Gastroesophageal sphincter (tissue), 4 donors: ENCODE measurements at places on chromosomes 5 and 9. TPM values are rescaled to one million over a fixed set of nuclear protein-coding genes. Genes with fewer than 3 reads are reported as not detected.

The PCDHGA9 gene
- 8.6 TPM for total RNA-seq

The PGM5 gene
- total RNA-seq, result 690 TPM

The RNF38 gene
- total RNA-seq, result 38.9 TPM

The BTF3 gene
- total RNA-seq, result 586 TPM

The HINT2 gene
- total RNA-seq, result 12.7 TPM

The ROPN1L gene
- total RNA-seq, result 1.1 TPM

The SPATA31E1 gene
- not detected for total RNA-seq

The PPP3R2 gene
- total RNA-seq, result not detected

The GALNT12 gene
- 14.9 TPM for total RNA-seq

The KCNV2 gene
- total RNA-seq, result not detected

The RCL1 gene
- 12.5 TPM for total RNA-seq

The CARTPT gene
- total RNA-seq, result 8.8 TPM

The CCL28 gene
- 8.6 TPM for total RNA-seq

The ACTL7B gene
- not detected for total RNA-seq

The EEIG1 gene
- 7.0 TPM for total RNA-seq

The AQP7 gene
- total RNA-seq, result 1.8 TPM

The CDC20B gene
- not detected for total RNA-seq

The PITX1 gene
- total RNA-seq, result 17.0 TPM

The RGMB gene
- total RNA-seq, result 248 TPM

The CAMK4 gene
- 5.0 TPM for total RNA-seq

The HRH2 gene
- 3.4 TPM for total RNA-seq

The ADAMTS13 gene
- total RNA-seq, result 2.7 TPM

The ARL14EPL gene
- not detected for total RNA-seq

The ADAMTSL2 gene
- 2.3 TPM for total RNA-seq

The LPAR1 gene
- total RNA-seq, result 55.3 TPM

The HABP4 gene
- total RNA-seq, result 41.1 TPM

The OGN gene
- 12.9 TPM for total RNA-seq

The PAPPA gene
- total RNA-seq, result 1.9 TPM

The UGT3A2 gene
- total RNA-seq, result not detected

The CER1 gene
- not detected for total RNA-seq

The TMEM203 gene
- total RNA-seq, result 36.1 TPM

The NUTM2G gene
- not detected for total RNA-seq

The IL4 gene
- not detected for total RNA-seq

The ANKRD31 gene
- total RNA-seq, result not detected

The STPG3 gene
- total RNA-seq, result not detected

The PCDHA12 gene
- 4.7 TPM for total RNA-seq

The KIF20A gene
- total RNA-seq, result not detected

The CATSPER3 gene
- total RNA-seq, result not detected

The NTNG2 gene
- 0.81 TPM for total RNA-seq

The RABL6 gene
- total RNA-seq, result 109 TPM

The ADGRV1 gene
- total RNA-seq, result 0.08 TPM

The TTF1 gene
- 16.0 TPM for total RNA-seq
